Right kidney (tissue), 9 donors: ENCODE measurements at places on chromosomes 1 and 21.

DNA sequence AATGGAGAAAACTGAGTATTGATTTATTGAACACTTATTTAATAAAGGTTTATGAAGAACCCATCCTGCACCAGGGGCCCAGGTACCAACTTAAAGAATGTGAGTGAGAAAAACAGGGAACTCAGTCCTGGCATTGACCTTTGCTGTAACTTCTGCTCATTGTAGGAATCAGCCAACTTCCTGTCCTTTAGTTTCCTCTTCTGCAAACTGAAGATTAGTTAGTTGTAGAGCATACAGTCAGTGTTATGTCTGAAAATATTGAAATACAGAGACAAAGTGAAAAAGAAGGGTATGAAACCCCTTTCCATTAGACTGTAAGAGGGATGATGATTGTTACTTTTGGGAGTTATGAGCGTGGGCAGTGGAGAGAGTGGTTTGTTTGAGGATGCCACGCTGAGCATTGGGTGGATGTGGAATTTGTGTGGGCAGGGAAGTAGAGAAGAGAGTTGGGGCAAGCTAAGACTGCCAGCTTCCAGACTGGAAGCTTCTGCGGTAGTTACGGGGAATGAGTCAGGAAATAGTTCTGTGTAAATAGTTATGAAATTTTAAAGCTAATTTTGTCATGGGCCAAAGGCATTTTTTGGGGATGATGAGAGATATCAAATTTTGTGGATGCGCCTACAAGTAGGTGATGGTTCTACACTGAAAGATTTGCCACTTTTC lies 89.2 kb downstream of the GPR88 start:
- no peak for DNase-seq

- no peak for DNase-seq
Observed at GRCh38 chr1:186112280-186112679, 262.8 kb downstream of the TPR start.

GRCh38 chr1:60950224-60951063 lies 131.9 kb upstream of the NFIA start:
- no peak for DNase-seq

- DNase-seq, result no peak
Observed at GRCh38 chr1:40652468-40652867, 13.0 kb downstream of the RIMS3 start.

GRCh38 chr1:66930823-66931174 lies 6.0 kb downstream of the MIER1 start:
- DNase-seq, result no peak

- DNase-seq, result no peak
Observed at GRCh38 chr1:164583835-164584539, 25.0 kb downstream of the PBX1 start.

- DNase-seq, result no peak
Observed at GRCh38 chr21:22277341-22277740, 1279.1 kb downstream of the NCAM2 start.

GRCh38 chr1:29679828-29680558 lies 443.7 kb downstream of the PTPRU start:
- no peak for DNase-seq

DNA sequence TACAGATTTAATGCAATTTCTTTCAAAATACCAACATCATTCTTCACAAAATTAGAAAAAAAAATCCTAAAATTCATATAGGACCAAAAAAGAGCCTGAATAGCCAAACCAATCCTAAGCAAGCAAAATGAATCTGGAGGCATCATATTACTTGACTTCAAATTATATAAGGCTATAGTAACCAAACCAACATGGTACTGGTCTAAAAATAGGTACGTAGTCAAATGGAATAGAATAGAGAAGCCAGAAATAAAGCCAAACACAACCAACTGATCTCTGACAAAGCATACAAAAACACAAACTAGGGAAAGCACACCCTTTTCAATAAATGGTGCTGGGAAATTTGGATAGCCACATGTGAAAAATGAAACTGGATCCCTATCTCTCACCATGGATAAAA lies 112.3 kb upstream of the TSPAN2 start:
- DNase-seq, result no peak

DNA sequence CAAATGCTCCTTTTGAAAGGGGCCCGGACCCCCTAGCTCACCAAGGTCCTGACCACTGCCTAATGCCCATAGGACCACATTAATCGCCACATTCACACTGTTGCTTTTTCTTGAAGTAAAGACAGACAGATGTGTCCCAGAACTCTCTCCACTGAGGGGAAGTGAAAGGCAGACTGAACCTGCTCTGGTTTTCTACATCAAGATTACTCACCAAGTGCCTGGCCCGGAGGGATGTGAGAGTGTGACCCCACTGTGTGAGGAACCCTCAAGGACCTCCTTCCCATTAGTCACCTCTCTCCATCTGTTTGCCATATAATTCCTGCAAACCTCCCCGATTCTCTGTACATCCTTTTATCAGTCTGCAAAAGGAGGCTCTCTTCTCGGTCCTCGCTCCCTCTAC lies 381.5 kb downstream of the OMA1 start:
- DNase-seq, result no peak

- DNase-seq, result peak; percentile 37
Observed at GRCh38 chr1:35708441-35708921, 10.2 kb downstream of the C1orf216 start.

DNA sequence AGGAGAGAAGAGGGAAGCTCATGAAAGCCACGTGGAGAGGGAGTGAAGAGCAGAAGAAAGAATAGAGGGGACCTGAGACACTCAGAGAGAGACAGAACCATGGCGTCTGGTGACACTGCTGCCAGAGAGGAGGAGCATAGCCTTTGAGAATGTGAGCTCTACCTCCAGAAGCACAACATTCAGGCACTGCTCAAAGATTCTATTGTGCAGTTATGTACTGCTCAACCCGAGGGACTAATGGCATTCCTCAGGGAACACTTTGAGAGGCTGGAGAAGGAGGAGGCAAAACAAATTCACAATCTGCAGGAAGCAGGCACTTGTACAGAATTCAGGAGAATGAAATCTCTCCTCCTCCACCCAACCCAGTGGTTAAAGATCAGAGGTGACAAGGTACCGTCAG lies 45.1 kb downstream of the BTBD8 start:
- DNase-seq, result no peak

DNA sequence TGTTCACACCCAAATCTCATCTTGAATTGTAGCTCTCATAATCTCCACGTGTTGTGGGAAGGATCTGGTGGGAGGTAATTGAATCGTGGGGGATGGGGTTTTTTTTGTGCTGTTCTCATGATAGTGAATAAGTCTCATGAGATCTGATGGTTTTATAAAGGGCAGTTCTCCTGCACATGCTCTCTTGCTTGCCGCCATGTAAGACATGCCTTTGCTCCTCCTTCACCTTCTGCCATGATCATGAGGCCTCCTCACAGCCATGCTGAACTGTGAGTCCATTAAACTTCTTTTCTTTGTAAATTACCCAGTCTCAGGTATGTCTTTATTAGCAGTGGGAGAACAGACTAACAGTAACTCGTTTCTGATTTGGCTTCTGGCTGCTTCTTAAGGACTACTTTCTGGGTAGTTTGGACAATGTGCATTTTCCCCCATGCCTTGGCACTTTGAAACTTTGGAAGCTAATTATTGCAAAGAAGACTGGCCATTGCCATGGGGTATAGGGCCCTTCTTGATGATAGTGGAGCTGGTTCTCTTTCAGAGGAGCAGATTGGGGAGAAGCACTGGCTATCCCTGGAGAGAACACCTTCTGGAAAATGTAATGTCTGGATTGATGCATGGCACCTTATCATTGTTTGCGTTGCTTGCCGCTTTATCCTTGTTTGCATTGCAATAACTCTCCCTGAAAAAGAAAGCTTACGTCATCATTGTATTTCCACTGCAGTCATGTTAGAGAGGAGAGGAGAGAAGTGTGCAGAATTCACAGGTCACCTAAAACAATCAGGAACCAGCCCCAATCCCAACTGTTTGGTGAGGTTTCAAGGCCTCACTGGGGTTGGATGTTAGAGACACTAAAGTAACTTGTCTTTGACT lies 5.9 kb downstream of the CNIH3 start:
- no peak for DNase-seq

DNA sequence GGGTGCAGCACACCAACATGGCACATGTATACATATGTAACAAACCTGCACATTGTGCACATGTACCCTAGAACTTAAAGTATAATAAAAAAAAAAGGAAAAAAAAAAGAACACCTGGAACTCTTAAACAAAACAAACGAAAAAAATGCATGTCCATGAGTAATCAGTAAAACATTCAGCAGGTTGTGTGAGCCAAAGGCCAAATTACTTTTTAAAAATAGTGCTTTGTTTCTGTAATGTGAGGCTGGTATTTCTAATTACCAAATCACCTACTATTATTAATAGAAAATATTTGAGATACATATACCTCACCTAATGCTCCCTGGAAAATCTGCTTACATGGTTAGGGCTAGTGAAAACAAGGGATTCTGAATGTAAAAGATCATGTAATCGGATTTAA lies 294.4 kb upstream of the NR5A2 start:
- no peak for DNase-seq

- no peak for DNase-seq
Observed at GRCh38 chr1:184513421-184513820, 126.6 kb downstream of the C1orf21 start.

GRCh38 chr1:246532519-246532918 lies 25.4 kb upstream of the SMYD3 start:
- DNase-seq, result no peak

DNA sequence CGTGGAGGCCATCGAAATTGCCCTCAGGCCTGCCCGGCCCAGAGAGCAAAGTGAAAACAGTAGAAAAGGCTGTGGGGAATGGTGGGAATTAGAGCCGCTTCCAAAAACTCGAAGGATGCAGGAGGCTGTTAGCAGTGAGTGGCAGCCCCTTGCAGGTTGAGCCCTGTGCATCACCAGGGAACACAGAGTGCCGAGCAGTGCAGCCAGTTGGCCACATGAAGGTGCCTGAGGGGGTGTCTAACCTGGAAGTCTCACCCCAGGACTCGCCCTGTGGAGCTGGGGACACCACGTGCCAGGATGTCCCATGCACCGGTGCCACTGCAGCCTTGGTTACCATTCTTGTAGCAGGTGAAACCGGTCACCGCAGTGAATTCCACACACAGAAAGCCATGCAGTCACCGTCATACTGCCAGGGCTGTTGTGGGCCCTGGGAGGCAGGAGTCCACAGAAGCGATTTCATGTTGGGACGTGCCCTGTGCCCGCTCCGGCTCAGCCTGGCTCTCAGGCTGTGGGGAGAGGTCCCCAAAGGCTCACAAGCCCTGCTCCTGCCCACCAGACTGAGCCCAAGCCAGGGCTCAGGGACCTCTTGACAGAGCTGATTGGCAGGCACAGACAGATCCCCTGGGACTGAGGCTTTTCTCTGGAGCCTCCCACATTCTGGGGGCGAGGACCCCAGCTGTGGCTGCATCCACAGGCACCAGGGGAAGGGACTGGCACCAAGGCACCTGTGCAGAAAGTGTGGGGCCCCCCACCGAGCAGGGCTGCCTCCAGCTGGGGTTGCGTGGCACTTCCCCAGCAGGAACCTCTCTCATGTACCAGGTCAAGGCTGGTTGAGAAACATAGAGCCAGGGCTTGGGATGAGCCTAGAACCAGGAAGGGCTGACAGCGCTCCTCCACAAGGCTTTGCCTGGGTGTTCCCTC lies 16.7 kb upstream of the ACTRT2 start:
- DNase-seq, result no peak

GRCh38 chr1:181497870-181498269 lies 14.6 kb downstream of the CACNA1E start:
- no peak for DNase-seq

DNA sequence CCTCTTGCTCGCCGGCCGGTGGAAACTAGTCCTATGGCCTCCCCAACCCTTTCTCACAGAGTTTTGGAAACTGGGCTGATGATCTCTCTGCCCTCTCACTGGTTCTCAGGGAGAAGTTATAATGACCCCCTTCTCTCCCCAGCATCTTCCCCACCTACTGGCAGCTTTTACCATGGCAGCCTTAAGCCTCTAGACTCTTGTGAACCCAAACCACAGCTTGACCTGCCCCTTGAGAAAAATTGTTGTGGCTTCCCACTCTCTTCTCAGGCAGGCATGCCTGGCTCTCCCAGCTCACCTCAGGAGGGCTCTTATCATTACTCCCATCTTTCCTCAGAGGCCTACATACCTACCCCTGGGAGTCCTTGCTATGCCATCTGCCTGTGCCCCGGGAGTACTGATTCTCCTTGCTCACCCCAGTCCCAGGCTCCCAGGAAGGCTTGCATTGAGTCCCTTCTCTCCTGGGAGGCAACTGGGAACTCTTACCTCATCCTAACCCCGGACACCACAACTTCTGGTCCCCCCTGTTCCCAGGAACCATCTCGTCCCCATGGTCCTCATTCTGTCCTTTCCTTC lies 1.6 kb downstream of the NSUN4 start:
- DNase-seq, result no peak

DNA sequence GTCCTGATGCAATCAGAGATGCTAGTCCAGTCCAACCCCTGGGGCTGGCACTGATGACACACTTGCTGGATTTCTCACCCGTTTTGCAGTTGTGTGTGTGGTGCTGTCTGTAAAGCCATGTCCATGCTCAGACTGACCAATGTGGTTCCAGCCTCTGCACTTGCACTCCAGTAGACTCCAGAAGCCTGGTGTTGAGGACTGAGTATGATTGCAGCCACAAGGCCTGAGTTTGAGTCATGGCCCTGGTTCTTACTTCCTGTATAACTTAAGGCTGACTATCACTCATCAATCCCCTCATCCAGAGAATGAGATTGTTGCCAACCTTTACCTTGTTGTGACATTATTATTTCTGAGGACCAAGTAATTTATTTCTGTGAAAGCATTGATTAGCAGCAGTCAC lies 34.8 kb upstream of the IKBKE start:
- DNase-seq, result no peak

- DNase-seq, result no peak
Observed at GRCh38 chr1:183248989-183249691, 63.1 kb downstream of the LAMC2 start.

- no peak for DNase-seq
Observed at GRCh38 chr1:224506141-224506814, 71.7 kb upstream of the WDR26 start.

- no peak for DNase-seq
Observed at GRCh38 chr1:185042737-185043136, 2.6 kb upstream of the RNF2 start.

DNA sequence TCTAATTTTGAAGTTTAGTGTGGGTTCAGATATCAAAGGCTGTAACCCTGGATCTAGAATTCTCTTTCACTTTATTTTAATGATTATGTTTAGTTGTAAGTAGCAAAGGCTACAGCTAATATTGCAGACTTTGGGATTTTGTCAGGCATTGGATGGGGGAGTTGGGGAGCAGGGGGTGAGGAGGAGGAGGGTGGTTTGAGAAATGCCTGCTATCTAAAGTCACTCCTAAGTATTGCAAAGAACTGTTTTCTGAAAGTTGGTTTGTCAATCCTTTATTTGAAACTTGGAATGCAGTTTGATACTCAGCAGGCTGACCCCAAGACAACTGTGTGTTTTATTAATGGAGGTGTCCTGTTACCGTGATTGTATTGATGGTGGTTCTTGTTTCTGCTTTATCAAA lies 1.2 kb downstream of the NTPCR start:
- no peak for DNase-seq

GRCh38 chr21:45471525-45472221 lies 66.7 kb downstream of the COL18A1 start:
- DNase-seq, result peak; percentile 42

GRCh38 chr1:74496669-74497068 lies 15.7 kb downstream of the LRRC53 start:
- DNase-seq, result no peak
